IMR-90 (cell line): ENCODE measurements at places on chromosomes 11 and 22. TPM values are rescaled to one million over a fixed set of nuclear protein-coding genes. Genes with fewer than 3 reads are reported as not detected.
A peak's percentile ranks its signal among the peaks of the same experiment; 100 is the strongest.

GRCh38 chr22:39152024-39152510 is 413 bp downstream of the CBX7 start:
- H3K27ac ChIP-seq = peak overlapping the region; percentile 18; the same call in 1 of the 2 replicates
- peaks cover 29% of the 10 kb centered on the region for H3K27me3 ChIP-seq
- H3K4me1 ChIP-seq = 0 out of 2 replicates have a peak, but pooled peaks cover 2% of the 10 kb centered on the region
- no peak for DNase-seq
- H3K4me3 ChIP-seq = peak overlapping the region; percentile 44

DNA sequence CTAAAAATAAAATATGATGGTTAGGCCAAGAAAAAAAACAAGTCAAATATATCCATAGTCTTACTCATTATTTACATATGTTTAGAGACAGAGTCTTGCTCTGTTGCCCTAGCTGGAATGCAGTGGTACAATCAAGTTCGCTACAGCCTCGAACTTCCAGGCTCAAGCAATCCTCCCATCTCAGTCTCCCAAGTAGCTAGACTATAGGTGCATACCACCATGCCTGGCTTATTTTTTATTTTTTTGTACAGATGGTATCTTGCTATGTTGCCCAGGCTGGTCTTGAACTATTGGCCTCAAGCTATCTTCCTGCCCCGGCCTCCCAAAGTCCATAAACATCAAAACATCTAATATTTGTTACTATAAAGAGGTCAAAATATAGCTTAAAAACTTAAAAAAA is 36.1 kb downstream of the C2CD3 start:
- H3K36me3 ChIP-seq = peaks cover 4% of the 10 kb centered on the region; the same call in 1 of the 2 replicates
- peak overlapping the region; percentile 76 for H3K27ac ChIP-seq
- no peak for DNase-seq
- H3K4me3 ChIP-seq = no peak overlapping the region

GRCh38 chr11:116989184-116989583 is 109.0 kb downstream of the SIK3 start:
- no peaks in the 10 kb centered on the region for H3K27me3 ChIP-seq
- no peak overlapping the region for H3K4me3 ChIP-seq

Gene FGF3
- not detected in 2 replicates for total RNA-seq

GRCh38 chr11:116400081-116400480 is 372.7 kb downstream of the BUD13 start:
- H3K27me3 ChIP-seq = no peaks in the 10 kb centered on the region
- H3K4me1 ChIP-seq = no peaks in the 10 kb centered on the region
- DNase-seq = no peak
- H3K27ac ChIP-seq = no peak overlapping the region
- H3K36me3 ChIP-seq = no peaks in the 10 kb centered on the region
- no peak overlapping the region for H3K4me3 ChIP-seq

Gene CCDC88B
- total RNA-seq = 1.3 and 1.7 TPM in 2 replicates

Gene RASL10A
- total RNA-seq = not detected in 2 replicates

Gene SHANK2
- 0.83 and 1.6 TPM in 2 replicates for total RNA-seq

Gene GRM5
- total RNA-seq = under 0.01 TPM in 2 replicates

Gene ART5
- total RNA-seq = not detected in 2 replicates

Gene MIAT
- total RNA-seq = 0.54 and 1.1 TPM in 2 replicates

Gene ALG8
- 27.8 and 53.0 TPM in 2 replicates for total RNA-seq

DNA sequence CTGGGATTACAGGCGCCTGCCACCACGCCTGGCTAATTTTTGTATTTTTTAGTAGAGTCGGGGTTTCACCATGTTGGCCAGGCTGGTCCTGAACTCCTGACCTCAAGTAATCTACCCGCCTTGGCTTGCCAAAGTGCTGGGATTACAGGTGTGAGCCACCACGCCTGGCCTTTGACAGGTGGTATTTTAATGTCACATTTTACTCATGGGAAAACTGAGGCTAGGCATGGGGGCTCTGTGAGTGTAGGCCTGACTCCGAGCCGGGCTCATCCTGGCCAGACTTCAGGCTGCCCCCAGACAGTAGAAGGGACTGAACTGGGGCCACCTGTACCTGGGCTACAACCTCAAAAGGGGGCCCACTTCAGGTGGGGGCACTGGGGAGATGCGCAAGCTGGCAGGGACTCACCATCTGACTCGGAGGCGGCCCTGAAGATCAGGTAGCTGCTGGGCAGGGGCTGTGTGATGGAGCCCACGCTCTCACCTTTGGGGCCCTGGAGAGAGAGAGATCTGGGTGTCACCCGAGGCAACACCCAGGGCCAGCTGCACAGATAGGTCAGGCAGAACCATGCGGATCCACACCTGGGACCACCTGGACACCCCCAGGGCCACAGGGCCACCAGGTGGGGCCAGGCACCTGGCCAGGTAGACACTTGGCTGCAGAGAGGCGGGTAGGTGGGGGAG is 45.8 kb downstream of the OSBPL5 start:
- 0 out of 2 replicates have a peak, but pooled peaks cover 2% of the 10 kb centered on the region for H3K4me1 ChIP-seq
- H3K36me3 ChIP-seq = peaks cover 44% of the 10 kb centered on the region
- no peak for DNase-seq
- H3K4me3 ChIP-seq = no peak overlapping the region

- no peaks in the 10 kb centered on the region for H3K4me1 ChIP-seq
- no peak overlapping the region for H3K27ac ChIP-seq
- no peak for DNase-seq
- no peak overlapping the region for H3K4me3 ChIP-seq
- no peaks in the 10 kb centered on the region for H3K27me3 ChIP-seq
These were observed 823.6 kb downstream of the TBC1D22A start for GRCh38 chr22:47586038-47586437.

Gene TYR
- not detected in 2 replicates for total RNA-seq

DNA sequence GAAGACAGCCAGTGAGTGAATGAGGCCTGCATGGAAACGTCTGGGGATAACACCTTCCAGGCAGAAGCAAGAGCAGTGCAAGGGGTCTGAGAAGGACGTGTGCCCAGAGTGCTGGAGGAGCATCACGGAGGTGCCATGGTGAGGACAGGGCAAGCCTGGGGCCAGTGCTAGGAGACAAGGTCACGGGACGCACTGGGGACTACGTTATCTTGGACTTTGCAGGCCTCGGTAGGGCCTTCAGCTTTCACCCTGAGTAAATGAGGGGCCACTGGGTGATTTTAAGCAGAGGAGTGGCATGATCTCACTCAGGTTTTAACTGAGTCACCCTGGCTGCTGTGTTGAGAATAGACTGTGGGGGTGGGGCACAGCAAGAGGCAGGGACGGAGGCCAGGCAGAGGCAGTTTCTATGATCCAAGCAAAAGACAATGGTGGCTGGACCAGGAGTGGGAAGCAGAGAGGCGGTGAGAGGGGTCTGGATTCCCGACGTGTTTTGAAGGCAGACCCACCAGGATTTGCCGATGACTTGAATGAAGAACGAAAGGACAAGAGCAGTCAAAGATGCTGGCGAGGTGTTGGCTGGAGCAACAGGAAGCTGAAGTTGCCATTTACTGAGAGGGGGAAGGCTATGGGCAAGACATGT is 102.7 kb upstream of the PARVA start:
- no peak overlapping the region for H3K4me3 ChIP-seq
- no peaks in the 10 kb centered on the region for H3K27me3 ChIP-seq
- peaks cover 18% of the 10 kb centered on the region for H3K4me1 ChIP-seq
- peak; percentile 73 for DNase-seq
- no peaks in the 10 kb centered on the region for H3K36me3 ChIP-seq
- peak overlapping the region; percentile 0; the same call in 1 of the 2 replicates for H3K27ac ChIP-seq

DNA sequence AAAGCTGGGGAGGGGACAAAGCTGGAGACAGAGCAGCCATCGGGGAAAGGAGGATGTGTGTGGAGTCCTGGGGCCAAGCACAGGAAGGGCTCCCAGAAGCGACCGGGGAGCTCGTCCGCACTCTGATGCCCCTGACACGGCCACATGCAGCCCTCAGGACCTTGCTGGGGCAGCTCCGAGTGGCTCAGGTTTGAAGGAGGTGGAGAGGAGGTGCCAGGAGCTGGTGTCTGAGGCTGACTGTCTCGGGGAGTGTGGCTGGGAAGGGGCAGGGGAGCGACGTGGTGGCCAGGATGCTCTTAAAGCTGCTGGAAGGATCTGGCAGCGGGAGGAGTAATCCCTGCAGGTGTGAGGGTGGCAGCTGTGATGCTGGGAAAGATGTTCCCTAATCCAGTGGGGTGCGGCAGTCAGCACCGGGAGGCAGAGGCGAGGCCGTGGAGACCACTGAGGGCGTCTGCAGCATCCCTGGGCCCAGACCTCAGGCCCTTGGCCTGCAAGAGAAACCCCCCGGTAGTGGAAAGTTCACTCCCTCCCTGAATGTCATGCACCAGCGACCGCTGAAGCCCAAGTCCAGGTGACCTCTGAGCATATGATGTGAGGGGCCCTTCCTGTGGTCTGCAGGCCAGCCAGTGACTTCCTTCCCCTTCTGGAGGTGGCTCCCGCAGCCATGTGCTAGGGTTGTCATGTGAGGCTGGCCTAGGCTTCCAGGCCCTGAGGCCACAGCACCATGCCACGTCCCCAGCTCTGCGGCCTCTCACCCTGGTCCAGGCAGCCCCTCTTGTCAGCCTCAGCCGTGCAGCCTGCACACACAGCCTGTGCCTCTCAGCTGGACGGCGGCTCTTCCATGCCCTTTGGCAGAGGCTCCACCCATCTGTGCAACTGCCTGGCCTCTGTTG is 17.2 kb upstream of the CTSD start:
- DNase-seq = no peak
- peaks cover 61% of the 10 kb centered on the region for H3K27me3 ChIP-seq
- no peak overlapping the region for H3K27ac ChIP-seq
- H3K36me3 ChIP-seq = no peaks in the 10 kb centered on the region

DNA sequence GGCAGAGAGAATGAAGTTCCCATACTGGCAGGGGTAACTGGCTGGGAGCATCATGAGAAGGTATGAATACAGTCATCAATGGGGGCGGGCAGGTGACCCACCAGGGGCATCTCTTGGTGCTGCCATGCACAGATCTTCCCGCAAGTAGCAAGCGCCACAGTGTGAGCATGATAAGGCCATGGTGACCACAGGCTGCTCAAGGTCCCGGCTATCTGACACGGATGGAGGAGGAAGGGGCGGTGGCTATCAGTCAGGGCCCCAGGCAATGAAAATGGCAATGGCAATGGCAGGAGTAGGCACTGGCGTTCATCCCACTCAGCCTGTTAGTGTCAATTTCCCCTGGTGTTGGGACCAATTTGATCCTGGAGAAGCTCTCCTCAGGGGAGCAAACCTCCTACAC is 21.6 kb downstream of the ASCL2 start:
- H3K4me1 ChIP-seq = no peaks in the 10 kb centered on the region
- H3K36me3 ChIP-seq = no peaks in the 10 kb centered on the region
- H3K4me3 ChIP-seq = no peak overlapping the region
- DNase-seq = no peak
- peaks cover 32% of the 10 kb centered on the region for H3K27me3 ChIP-seq

Gene MS4A14
- total RNA-seq = not detected in 2 replicates

DNA sequence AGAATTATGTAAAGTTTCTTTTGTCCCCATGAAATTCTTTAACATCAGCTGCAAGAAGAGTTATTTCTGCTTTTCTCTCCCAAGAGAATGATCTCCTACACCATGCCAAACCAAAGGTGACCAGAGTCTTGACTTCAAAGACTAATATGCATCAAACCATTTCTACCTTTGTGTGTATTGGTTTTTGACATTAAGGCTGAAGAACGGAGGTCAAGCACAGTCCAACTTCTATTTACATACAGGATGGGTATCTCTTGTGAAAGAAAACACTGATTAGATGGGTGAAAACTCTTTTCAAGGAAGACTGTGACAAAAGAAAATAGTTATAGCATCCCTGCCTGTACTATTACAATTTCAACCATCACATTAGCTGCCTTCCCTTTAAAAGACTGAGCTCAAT is 256.3 kb downstream of the CADM1 start:
- no peaks in the 10 kb centered on the region for H3K27me3 ChIP-seq
- peaks cover 2% of the 10 kb centered on the region; the same call in 1 of the 2 replicates for H3K4me1 ChIP-seq
- H3K27ac ChIP-seq = no peak overlapping the region
- DNase-seq = no peak
- no peak overlapping the region for H3K4me3 ChIP-seq
- no peaks in the 10 kb centered on the region for H3K36me3 ChIP-seq

DNA sequence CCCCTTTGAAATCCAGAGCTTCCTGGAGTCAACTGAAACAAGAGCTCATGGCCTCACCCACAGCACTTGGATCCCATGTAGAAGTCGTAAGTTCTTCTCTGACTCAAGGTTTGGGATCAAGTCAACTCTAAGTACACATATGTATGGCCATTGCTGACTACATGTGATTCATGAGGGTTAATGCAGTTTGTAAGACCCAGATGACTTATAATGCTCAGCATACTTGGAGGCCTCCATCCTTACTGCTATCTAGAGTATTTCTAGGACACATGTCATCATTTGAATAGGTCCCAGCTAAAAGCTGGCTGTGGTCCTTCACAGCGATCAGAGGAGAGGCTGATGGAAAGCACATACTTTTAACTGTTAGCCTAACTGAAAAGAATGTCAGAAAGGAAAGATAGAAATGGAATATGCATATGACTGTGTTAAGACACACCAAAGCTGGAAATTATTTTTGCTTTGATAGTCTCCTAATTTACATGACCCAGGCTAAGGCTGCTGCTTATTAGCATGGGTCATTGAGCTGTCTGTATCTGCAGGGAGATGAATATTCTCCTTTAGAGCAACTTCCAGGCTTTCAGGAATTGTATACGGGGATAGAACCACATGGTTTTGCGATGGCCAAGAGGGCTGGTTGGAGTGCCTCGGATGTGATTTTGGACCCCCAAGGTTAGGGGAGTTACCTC is 76.3 kb downstream of the NTM start:
- H3K27ac ChIP-seq = no peak overlapping the region
- no peak overlapping the region for H3K4me3 ChIP-seq
- no peak for DNase-seq

DNA sequence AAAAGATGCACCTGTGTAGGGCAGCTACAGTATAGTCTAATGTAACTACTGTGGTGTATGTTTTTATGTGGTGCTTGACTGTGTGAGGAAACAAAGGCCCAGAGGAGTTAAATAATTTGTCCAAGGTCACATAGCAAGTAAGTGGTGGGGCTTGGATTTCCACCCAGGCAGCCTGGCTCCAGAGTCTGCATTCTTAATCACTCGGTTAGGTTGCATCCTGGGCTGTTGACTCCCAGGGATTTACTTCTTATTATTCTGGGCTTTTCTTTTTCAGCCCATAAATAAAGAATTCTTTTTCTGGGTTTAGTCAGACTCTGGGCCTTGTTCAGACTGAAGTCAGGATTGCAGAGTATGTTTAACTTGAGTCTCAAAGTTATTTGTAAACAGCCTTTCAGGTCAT is 82.1 kb downstream of the ARHGAP42 start:
- H3K36me3 ChIP-seq = no peaks in the 10 kb centered on the region
- H3K4me1 ChIP-seq = no peaks in the 10 kb centered on the region
- no peak for DNase-seq

DNA sequence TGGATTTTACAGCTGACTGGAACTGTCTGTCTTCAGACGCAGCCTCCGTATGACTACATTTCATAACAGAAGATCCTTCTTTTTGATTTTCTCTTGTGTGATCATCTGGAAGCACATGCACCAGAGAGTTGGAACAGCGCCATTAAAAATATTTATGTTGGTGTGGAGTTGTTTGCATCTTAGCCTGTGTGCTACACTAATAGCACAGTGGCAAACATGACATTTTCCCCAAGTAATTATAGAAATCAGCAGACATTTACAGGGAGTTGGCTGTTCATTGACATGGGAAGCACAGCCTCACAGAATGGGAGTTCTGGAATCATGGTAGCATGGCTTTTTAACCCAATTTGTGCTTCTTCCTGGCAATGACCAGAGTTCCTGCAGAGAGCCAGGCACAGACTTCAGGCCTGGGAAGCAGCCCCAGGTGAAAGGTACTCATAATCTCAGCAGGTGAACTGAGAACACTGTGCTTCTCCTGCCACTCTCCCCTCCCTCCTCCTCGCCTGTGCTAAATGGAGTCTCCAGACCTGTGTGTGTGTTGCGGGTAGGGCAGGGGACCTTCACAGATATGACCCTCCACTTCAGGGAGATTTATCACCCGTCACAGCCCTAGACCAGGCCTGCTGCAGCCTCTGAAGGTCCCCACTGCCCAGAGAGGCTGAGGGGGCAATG is 82.8 kb upstream of the PLET1 start:
- H3K36me3 ChIP-seq = no peaks in the 10 kb centered on the region
- no peak overlapping the region for H3K4me3 ChIP-seq
- H3K4me1 ChIP-seq = peaks cover 6% of the 10 kb centered on the region; the same call in 1 of the 2 replicates
- peak; percentile 54 for DNase-seq

Gene DEUP1
- total RNA-seq = not detected in 2 replicates

Gene CYTH4
- total RNA-seq = 0.28 and 0.36 TPM in 2 replicates
